ENCODE measurements at places on chromosomes 4 and X.

- DNase-seq: no peak
Measured at GRCh38 chrX:13053171-13053570, 8.8 kb upstream of the FAM9C start.

DNA sequence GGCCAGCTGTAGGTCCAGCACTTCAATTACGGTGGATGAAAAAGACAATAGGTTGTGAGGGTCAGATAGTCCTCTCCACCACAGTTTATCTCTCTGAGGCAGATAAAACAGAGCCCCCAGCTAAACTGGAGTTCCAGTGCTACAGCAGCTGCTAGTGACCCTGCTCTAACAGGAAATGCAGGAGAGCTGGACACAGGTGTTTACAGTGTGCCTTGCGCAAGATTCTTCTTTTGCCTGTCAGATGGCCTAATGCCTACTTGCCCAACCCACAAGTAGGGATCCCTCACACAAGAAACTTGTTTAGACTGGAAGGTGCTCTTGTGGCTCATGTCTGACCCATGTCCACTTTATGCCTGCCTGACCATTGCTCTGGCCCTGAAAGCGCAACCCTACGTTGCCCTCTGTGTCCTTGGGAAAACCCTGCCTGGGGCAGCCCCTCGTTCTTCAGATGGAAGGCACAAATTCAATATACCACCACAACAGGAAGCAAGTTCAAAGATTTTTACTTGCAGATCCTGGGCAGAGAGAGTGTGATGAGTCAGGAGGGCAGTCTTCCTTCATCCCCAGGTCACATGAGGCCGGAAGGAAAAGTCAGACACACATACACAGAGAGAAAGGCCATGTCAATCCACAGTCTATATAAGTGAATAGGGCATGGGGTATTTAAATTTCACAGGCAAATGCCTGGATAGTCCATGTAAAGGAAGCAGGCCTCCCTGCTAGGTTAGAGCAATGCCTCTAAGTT is 105.1 kb upstream of the ADGRL3 start:
- no peak for DNase-seq

- DNase-seq: no peak
Measured at GRCh38 chrX:17588303-17588702, 149.0 kb upstream of the SCML1 start.

DNA sequence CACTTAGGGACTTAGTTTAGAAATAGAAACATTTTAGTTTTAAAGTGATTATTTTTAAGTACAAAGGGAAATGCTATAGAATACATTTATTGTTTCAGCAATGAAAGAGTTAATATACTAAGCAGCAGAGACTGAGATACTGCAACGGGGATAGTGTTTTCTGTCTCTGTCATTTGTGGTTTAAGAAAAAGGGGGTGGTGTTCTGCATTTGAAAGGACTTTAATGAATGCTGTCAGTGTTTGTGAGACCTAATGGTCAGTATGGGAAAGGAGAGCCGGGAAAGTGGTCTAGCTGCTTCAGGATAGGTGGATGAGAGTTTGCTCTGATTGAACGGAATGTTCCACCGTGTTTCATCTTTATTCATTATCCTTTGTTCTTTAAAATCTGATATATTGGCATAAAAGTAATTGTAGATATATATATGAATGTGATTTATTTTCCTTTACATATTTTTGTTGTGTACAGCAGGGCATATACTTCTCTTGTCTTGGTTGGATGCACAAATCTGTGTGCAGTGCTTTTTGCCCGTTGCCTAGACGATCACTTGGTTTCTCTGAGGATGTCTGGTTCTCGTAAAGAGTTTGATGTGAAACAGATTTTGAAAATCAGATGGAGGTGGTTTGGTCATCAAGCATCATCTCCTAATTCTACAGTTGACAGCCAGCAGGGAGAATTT is at the start of gene KLHL5:
Gene KLHL5 (plus strand): TSS at position 139 of the 676 bp plus-strand sequence. CDS start 421 bp downstream, at position 560.
- DNase-seq: no peak

DNA sequence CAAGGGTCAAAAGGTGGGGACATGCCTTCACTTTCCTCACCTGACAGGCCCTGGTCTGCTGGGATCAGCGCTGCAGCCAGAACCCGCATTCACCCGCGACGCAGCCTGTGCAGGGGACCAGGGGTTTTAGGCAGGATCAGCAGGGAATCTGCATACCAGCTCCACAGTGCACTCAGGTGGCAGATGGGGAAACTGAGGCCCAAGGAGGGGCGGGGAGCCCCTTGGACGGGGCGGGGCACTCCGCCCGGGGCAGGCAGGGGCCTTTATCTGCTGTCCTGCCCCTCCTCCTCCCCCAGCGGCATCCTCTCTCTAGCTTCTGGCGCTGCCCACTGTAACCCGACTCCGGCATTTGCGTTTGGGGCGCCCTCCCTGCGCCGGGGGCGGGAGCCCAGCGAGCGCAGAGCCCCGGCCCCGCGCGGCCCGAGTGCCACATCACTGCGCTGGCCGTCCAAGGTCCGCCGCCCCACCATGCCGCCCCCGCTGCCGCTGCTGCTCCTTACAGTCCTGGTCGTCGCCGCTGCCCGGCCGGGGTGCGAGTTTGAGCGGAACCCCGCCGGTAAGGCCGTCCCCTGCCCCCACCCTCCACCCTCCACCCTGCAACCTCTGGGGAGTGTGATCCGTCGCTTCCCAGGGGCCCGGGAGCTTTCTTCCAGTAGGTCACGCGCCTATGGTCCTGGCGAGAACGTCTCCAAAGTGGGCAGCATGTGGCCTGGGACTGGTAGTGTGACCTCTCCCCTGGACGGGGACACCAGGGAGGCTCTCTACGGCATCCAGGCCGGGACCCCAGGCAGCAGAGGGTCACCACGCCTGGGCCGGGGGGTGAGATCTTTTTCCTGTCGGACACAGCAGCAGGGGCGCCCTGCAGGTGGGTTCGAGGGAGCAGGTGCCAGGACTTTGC is at the start of gene CPZ:
Gene CPZ (plus strand): TSS at position 400 of the 898 bp plus-strand sequence. CDS start 69 bp downstream, at position 469.
- no peak for DNase-seq

DNA sequence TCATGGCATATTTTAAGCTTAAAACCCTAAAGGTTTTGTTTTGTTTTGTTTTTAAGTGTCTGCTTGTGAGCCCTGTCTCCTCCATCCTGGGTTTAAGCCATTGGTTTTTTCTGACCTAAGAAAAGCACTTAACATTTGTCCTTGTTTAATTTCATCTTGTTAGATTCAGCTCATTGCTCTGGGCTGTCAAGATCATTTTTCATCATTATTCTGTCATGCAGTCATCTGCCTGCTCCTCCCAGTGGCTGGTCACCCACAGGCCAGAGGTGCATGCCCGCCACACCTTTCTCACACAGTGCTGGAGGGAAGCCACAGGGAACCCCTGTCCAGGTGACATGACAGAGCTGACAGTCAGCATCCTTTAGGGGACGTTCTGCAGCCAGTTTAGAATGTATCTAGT is 11.7 kb upstream of the REELD1 start:
- DNase-seq: peak; percentile 10

- no peak for DNase-seq
Measured at GRCh38 chr4:93031431-93032098, 727.8 kb downstream of the GRID2 start.

GRCh38 chrX:675279-675954 is 44.8 kb downstream of the SHOX start:
- no peak for DNase-seq

GRCh38 chr4:105620640-105621323 is 68.4 kb downstream of the ARHGEF38 start:
- DNase-seq: no peak

GRCh38 chr4:12186526-12186925 is 757.8 kb upstream of the HS3ST1 start:
- DNase-seq: no peak

DNA sequence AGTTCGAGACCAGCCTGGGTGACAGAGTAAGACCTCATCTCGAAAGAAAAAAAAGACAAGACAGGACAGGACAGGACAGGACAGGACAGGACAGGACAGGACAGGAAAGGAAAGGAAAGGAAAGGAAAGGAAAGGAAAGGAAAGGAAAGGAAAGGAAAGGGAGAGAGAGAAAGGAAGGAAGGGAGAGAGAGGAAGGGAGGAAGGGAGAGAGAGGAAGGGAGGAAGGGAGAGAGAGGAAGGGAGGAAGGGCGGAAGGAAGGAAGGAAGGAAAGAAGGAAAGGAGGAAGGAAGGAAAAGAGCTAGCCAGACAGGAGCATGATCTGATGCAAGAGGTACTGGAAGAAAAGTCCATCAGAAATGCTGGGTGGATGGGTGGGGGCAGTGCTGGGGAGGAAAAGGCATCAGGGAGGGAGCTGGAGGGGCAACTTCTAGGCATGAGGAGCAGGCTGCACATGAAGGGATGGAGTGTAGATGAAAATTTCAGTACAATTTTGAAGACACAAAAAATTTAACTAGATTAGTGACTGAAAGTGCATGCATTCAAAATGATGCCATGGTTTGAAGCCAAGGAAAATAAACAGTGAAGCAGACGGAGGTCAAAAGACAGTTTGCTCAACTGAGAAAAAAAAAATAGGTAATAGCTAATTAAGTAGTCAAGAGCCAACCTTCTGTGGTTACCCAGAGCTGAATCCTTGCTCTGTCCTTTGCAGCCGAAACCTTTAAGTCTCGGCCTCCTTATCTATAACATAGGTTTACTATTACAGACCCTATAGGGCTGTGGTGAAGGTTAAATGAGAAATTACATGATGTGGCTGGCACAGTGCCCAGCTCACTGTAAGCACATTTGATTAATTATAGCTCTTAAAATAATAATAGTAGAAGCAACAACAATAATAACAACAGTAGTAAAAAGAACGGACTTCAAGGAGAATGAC is 59.9 kb downstream of the ZNF827 start:
- no peak for DNase-seq

DNA sequence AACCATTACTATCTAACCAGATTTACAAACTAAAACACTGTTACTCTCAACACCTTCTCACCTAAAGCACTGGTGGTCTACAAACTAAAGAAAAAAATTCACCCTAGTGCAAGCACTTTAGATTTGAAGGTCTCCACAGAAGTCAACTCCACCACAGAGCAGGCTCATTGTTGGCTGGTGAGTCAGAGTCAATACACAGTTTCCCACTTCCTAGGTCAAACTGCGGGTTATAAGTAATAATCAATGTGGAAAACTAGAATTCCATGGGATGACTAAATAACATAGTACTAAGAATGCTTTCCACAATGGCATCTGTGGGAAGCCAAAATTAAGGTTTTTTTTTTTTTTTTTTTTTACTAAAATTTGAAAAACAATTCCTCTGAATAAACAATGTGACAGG is 191.8 kb downstream of the PDGFC start:
- DNase-seq: no peak

DNA sequence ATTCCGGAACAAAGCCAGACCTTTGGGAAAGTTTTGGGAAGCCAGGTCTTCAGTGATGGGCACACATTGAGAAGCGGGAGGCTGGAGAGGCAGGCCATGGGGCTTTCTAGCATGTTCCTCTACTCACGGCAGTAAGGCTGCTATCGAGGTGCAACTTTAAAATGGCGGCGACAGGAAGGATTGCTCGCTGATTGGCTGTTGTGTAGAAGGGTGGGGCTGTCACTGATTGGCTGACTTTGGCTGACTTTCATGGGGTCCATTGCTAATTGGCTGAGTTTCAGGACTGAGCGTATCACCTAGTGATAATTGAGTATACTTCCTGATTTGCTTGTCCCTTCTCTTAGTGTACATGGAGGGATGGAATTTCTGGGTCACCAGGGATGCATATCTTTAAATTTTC is 19.7 kb upstream of the GLOD5 start:
- DNase-seq: no peak

DNA sequence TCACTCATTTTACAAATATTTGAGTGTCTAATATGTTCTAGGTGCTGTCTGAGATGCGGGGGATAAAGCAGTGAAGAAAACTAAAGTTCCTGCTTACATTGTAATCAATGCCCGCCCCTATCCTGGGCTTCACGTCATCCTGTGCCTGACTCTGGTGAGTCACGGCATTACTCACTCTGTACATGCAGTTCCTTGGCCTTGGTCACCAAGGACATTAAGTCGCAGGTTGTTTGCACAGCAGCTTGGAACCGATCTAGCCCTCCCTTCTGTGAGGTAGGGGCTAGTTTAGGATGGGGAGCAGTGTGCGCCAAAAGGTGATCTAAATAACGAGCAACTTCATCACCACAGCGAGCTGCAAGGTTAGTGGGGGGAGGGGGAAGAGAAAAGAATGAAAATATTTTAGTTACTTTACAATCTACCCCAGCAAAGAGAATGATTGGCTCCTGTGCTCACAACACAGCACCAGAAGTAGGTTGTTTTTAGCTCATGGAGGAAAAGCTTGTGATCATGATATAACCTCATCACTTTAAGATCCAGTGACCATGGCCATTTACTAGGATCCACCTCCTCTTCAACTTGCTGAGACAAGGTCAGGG is 48.0 kb upstream of the HDAC8 start:
- no peak for DNase-seq

DNA sequence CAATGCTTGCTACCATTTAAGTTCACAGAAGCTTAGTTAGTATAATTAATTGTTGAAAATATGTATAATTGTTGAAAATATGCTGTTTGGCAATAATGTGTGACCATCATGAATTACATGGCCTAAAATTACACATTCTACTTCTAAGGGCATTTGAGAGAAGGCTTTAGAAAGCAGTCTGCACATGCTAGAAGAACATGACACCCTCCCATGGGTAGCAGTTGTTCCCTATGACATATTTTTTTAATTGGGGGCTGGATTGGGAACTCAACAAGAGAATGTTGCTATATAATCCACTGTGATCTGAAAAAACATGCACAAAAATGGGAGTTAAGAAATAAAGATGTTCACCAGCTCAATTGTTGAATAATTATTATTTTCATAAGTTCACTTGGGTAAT is 331.4 kb downstream of the ARHGAP24 start:
- no peak for DNase-seq

GRCh38 chr4:86451560-86452330 is 91.9 kb upstream of the MAPK10 start:
- peak; percentile 24 for DNase-seq

- no peak for DNase-seq
Measured at GRCh38 chr4:24683116-24683515, 98.8 kb upstream of the DHX15 start.

DNA sequence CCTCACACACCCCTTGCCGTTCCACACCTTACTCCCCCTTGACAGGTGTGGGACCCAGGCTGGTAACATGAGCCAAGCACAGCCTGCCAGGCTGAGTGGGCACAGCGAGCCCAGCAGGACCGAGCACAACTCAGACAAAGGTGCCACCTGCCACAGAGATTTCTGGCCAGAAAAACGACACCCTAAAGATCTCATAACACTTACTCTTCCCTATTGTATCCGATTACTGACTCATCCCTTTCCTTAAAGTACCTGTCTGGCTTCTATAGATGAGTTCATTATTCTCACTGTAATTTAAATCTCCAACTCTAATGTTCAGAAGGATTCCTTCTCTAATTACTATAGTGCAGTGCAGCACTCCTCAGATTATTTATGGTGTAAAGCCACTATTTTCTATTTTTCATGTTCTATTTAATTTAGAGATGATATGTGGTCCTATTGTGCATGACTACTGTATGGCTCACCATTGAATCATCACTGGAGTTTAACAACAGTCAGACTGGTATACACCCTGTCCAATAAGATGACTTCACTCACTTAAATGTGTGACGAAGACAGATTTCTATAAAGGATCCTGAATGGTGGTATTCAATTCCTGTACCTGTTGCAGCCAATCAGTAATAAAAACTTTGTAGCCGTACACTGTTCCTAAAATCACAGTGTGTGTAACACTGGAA is 7.6 kb upstream of the SYTL5 start:
- DNase-seq: peak; percentile 16
